NCI-H2227 treated with DMSO at 0.1 percent for 48 hours (cell line): ENCODE measurements at places on chromosomes 4 and X.

DNA sequence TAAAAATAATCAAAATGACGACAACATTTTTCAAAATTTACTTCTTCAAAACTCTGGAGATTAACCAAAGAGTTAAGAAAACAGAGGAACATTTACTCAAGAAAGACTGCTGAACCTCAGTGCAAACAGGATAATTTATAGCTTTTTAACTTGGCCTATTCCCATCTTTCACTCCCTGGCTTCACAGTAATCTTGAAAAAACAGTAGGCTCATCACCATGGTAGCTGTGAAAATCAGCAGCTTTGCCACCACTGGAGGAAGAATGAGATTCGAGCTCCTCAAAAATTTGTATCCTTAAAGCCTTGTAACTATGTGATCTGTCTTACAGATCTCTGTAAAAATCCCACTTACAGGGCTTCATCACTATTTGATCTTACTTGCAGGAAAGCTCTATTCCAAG is 447.7 kb upstream of the CTSO start:
- no peak for DNase-seq

DNA sequence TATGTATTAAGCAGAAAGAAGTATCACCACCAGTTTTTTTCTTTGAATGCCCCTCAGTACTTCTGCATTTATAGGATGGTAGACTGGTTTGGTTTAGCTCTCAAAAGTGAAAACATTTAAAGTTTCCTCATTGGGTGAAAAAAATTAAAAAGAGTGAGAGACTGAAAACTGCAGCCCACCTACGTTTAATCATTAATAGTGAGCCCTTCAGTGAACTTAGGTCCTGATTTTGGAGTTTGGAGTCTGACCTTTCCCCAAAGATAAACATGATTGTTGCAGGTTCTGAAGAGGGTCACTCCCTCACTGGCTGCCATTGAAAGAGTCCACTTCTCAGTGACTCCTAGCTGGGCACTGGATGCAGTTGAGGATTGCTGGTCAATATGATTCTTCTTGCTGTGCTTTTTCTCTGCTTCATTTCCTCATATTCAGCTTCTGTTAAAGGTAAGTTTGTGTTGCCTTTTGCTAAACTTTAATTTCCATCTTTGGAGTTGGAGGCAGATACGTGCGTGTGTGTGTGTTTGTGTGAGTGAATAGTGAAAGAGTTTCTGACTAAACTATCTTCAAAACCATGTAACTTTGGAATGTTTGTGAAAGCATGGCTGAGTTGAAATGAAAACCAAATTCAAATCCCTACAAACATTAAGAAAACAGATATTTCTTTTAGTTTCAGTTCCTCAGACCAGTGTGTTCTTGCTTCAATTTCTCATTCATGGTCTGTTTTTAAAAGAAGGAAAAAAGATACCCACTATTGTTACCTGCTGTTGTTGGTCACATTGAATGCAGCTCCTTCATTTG is at the start of gene MTTP:
MTTP (plus strand) TSS at position 295 of the 795 bp plus-strand sequence; CDS start at position 381, 86 bp downstream.
- no peak for DNase-seq

- DNase-seq: no peak
These were observed 38.7 kb downstream of the ARHGEF9 start for GRCh38 chrX:63746278-63746677.

- DNase-seq: no peak
These were observed 298.2 kb upstream of the FSTL5 start for GRCh38 chr4:162461952-162462351.

DNA sequence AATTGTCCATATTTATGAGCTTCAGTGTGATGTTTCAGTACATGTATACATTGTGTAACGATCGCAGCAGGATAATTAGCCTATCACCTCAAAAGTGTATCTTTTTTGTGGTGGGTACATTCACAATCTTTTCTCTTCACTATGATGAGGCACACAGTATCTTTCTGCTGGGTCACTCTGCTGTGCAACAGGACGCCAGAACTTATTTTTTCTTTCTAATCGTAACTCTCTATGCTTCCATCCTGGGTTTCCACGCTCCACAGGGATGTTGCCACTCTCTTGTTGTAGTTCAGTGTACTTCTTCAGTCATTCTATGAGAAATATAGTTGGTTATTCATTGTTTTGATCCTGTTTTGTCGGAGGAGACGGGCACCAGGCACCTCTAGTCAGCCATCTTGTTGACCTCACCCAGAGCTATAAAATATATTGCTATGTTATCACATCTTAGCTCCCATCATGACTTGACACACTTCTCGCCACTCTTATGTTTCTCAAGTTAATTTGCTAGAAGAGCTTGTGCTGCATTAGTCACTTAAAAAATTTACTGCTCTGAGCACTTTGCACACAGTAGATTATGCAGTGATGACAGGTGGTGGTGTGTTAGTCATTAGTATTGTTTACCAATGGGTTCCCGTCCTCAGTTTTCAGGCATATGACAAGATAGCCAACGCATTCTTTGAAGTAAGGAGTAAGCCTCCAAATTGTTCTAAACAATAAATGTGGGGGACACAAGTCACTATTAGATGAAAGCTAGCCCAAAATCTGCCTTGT is 1002.7 kb upstream of the PCDH7 start:
- no peak for DNase-seq

GRCh38 chr4:170009291-170009690 is 16.9 kb downstream of the MFAP3L start:
- no peak for DNase-seq

DNA sequence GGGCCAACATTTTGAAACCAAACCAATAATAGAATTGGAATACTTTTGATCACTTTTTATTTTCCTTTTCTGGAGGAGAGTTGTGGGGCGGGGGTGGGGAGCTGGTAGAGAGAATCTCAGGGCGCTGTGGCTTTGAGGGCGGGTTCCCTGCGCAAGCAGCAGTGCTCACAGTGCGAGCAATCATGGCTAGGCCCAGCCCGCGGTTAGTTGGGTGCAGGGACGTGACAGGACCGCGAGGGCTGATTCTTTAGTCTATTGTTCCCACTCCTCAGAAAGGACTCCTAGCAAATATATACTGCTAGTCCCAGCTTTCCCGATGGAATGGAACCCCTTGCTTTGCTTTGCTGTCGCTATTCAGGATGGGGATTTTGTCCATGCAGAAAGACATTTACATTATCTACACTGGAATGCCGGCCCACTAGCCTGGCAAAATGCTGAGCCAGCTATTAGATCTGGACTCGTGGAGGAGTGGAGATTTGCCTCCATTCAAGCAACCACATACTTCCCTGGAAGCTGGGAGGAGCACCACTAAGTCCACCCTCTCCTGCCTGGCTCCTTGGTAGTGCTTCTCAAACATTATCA is 23.9 kb upstream of the APLN start:
- DNase-seq: peak; percentile 63

- DNase-seq: no peak
These were observed 46.8 kb downstream of the PDGFC start for GRCh38 chr4:156924774-156925315.

DNA sequence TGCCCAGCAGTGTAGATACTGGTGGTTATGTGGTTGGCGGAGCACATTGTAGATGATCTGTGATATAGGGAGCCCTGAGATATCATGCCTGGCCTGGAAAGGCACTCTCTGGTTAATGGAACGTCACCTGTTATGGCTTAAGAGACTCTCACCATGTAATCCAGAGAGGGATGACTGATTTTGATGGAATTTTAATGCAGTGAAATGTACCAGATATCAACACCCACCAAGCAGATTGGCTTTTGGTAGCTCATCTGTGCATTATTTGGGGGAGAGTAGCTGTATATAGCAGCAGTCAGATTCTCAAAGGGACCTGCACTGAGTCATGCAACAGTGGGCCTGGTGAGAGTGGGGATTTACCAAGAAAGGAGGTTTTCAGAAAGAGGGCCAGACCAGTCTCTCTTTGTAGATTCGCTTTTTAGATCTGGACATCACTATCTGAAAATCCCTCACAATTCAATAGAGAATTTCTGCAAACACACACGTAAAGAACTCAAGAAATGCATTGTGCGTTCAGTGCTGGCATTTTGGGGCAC is 17.3 kb downstream of the TSC22D3 start:
- no peak for DNase-seq

DNA sequence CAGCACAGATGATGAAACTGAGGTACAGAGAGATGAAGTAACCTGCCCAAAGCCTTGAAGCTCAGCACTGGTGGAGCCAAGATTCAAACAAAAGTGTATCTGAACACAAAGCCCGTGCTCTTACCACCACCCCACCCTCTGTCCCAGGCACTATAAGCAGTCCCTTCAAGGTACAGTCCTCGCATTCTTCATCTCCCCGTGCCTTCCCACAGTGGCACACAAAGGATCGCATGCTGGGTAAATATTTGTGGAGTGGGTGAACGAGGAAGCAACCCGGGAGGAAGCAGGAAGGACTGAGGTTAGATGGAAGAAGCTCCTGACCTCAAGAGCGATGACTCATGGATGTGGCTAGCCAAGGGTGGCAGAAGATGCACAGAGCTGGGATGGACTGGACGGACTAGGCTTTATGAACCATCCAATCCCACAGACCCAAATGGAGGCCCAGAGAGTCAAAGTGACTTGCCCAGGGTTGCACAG is 18.4 kb downstream of the IQSEC2 start:
- no peak for DNase-seq

GRCh38 chr4:17597517-17597916 is 16.9 kb upstream of the MED28 start:
- DNase-seq: no peak

DNA sequence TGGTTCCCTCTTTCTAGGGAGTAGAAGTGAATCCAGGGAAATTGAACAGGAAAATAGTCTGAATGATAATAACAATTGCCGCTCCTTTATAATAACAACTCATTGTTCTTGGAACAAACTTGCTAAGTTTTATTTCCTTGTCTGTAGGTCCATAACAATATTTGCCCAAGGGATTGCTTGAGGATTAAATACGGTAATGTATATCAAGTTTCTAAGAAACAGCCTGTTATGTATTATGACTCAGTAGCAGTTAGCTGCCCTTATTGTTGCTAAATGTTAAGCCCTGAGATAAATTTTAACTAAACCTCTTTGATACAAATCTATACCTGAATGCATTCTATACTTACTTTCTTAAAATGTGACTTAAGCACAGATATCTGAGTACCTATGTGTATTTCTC is 215.9 kb upstream of the AADAT start:
- DNase-seq: no peak

GRCh38 chr4:153166716-153167501 is 37.3 kb upstream of the TRIM2 start:
- DNase-seq: no peak

DNA sequence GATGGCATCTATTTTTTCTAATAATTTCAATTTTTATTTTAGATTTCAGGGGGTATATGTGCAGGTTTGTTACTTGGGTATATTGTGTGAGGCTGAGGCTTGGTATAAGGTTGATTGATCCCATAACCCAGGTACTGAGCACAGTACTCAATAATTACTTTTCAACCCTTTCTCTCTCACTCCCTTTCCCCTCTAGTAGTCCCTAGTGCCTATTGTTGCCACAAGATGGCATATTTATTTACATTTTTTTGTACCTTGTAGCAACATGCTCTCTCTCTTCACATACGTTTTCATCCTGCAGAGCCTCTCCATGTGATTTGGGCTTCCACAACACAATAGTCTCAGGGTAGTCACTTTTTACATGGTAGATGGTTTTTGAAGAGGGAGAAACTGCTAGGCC is 172.0 kb downstream of the ATOH1 start:
- DNase-seq: no peak

DNA sequence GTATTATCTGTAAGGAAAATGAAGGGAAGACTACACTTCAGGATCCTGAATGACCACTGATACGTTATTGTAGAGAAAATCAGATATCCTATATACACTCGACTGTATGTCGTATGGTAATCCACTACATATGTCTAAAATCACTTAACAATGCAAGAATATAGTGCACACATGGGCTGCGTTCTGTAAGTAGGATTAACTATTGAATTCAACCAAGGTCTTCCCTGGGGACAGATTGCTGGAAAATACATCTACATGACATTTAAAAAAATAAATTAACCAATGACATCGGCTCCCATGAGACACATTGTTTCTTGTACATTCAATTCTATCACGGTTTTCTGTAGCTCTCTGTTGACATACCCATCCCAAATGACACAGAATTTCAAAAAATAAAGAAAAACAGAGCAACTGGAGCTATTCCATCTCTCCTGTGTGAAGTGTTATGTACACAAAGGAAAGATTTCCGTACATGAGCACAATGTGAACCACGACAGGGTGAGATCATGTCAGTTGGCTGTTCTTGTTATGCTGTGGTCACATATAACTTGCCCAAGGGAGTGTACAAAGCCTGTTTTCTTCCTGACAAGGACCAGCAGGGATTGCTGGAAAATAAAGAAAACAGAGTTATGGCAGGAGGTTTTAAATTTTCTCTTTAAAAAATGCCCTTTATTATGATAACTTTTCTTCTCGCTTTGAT is 6.1 kb downstream of the ENOX2 start:
- no peak for DNase-seq

GRCh38 chr4:39544580-39545315 is 17.5 kb upstream of the UGDH start:
- no peak for DNase-seq

DNA sequence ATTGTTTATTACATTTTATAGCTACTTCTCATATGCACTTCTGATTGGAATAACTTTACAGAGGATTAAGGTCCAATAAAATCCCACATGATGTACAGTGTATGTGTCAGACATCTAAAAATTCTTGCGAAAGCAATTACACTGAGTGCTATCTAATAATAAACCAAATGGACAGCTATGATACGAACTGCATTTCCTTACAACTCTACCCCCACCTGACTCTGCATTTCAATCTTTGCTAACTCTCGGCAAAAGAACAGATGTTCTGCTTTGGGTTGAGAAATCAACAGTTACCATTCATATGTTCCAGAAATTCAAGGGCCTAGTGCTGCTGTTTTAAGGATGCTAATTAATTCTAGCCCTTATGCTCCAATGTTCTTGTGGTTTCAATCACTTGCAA is 287.9 kb upstream of the NOCT start:
- DNase-seq: no peak

DNA sequence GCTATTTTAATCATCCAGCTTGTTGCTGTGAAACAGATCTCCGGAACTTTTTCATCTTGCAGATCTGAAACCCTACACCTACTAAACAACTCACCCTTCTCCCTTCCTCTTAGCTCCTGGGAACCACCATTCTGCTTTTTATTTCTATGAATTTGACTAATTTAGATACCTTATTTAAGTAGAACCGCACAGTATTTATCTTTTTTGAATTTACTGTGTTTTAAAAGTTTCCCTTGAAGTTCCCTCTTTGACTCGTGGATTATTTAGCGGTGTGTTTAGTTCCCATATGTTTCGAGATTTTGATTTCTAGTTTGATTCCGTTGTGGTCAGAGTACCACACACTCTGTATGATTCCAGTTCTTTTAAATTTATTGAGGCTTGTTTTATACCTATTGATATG is 44.6 kb downstream of the EIF2S3 start:
- no peak for DNase-seq

DNA sequence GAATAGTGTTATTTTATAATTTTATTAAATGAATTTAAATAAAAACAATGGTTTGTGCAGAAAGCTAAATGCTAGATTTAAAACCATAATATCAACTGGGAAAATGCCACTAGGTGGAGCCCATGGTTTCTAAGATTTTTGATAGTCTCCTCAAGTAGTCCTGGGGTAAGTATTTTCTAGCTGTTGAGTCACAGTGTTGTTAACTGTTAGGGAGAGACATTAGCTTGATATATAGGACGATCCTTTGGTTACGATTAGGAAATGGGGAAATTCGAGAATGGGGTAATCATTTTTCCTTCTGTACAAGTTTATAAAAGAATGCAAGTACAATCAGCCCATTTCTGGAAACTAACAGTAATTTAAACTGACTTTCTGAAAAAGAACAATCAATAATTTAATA is 378.4 kb downstream of the ANKRD50 start:
- DNase-seq: no peak
